Effector memory CD8-positive, alpha-beta T cell (primary cell): ENCODE measurements at places on chromosomes 7 and 10.

DNA sequence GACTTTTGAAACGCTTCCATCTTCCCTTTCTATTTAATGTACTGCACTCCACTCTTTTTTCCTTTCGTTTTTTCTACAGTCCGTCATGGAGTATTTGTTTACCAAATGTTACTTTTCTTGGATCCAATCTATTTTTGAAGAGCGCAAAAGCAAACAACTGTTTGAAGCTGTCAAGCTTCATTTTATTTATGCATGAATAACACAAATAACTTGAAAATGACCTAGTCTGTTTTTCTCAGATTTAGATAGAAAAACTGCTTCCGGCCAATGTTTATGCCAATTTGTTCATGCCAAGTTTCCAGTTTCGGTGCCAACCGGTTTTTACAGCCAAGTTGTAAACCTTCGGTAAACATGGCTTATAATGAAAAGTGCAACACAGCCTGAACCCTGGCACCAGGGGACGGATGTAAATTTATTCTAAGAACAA lies 150.9 kb upstream of the KLF6 start:
- peak overlapping the region; percentile 78 for H3K4me3 ChIP-seq
- no peaks in the 10 kb centered on the region for H3K27me3 ChIP-seq
- DNase-seq = no peak
- peak overlapping the region; percentile 96 for H3K27ac ChIP-seq
- H3K36me3 ChIP-seq = peaks cover 6% of the 10 kb centered on the region

- H3K36me3 ChIP-seq = peaks cover 3% of the 10 kb centered on the region
- peaks cover 13% of the 10 kb centered on the region for H3K4me1 ChIP-seq
- no peak overlapping the region for H3K4me3 ChIP-seq
- no peak for DNase-seq
- H3K27ac ChIP-seq = peak overlapping the region; percentile 49
Observed at GRCh38 chr7:26328498-26329390, 37.1 kb downstream of the SNX10 start.

DNA sequence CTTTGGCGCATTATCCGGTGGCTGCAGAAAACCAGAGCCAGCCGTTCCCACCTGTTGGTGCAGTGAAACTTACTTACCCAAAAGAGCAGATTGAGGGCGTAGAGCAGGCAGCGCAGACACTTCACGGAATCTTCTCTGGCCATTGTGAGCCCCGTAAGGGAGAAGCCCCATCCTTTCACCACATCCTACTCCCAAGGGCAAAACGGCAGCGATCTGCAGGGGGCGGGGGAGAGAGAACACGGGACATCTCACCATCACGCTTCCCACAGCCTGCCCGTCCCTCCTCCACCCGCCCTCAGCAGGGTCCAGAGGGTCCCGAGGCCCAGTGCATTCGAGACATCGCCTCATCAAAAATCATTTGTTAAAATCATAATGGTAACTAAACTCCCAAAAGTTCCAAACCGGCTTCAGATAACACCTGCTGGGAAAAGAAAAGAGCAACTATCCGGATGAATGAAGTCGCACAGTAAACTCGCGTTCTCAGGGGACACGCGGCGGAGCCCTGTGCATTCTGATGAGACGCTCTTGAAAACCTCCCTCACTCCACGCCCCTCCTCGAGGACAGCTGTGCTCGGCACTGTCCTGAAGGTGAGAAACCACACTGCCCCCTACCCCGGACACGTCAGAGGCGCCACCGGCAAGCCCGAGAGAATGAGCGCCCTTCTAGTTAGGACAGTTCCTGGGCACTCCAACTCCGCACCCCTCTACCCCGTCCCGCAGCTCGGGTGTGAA lies 1.2 kb downstream of the TSPAN12 start:
- H3K27me3 ChIP-seq = peaks cover 62% of the 10 kb centered on the region
- peaks cover 3% of the 10 kb centered on the region for H3K36me3 ChIP-seq
- no peak for DNase-seq
- no peak overlapping the region for H3K27ac ChIP-seq
- H3K4me3 ChIP-seq = peak overlapping the region; percentile 79

DNA sequence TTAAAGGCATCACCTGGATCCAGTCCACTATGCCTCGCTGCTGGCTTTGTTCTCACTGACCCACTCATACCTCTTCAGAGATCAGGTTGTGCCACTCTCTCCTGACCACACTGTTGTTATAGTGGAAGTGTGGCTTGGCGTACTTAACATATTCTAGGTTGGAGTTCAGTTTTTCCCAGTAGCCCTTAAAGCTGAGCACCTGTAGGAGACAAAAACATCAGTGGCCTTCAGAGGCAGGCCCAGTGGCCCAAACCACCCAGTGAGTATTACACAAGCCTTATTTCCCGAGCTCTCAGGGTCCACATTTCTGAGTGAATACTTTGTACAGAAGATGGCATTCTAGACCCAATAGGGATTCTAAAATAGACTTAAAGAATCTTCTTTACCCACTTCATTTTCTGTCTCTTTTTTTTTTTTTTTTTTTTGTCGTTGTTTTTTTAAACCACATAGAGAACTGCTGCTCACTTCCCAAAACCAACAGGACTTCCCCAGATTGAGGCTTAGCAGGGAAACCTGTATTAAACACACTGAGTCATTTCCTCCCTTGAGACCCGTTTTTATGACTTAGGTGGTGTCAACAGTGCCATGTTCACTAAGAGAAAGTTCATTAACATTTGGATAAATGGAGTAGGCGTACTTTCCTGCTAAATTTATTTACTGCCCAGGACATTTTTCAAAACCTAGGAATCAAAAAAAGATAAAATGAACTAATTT lies 85.8 kb downstream of the GSAP start:
- no peaks in the 10 kb centered on the region for H3K27me3 ChIP-seq
- peak overlapping the region; percentile 46 for H3K4me3 ChIP-seq
- H3K4me1 ChIP-seq = peaks cover 38% of the 10 kb centered on the region
- no peak for DNase-seq
- H3K36me3 ChIP-seq = peaks cover 9% of the 10 kb centered on the region
- peak overlapping the region; percentile 93 for H3K27ac ChIP-seq

- H3K27ac ChIP-seq = peak overlapping the region; percentile 82
- H3K27me3 ChIP-seq = no peaks in the 10 kb centered on the region
- peaks cover 21% of the 10 kb centered on the region for H3K36me3 ChIP-seq
- peaks cover 20% of the 10 kb centered on the region for H3K4me1 ChIP-seq
- no peak for DNase-seq
Observed at GRCh38 chr10:102453502-102453901, 2.2 kb upstream of the C10orf95 start.

DNA sequence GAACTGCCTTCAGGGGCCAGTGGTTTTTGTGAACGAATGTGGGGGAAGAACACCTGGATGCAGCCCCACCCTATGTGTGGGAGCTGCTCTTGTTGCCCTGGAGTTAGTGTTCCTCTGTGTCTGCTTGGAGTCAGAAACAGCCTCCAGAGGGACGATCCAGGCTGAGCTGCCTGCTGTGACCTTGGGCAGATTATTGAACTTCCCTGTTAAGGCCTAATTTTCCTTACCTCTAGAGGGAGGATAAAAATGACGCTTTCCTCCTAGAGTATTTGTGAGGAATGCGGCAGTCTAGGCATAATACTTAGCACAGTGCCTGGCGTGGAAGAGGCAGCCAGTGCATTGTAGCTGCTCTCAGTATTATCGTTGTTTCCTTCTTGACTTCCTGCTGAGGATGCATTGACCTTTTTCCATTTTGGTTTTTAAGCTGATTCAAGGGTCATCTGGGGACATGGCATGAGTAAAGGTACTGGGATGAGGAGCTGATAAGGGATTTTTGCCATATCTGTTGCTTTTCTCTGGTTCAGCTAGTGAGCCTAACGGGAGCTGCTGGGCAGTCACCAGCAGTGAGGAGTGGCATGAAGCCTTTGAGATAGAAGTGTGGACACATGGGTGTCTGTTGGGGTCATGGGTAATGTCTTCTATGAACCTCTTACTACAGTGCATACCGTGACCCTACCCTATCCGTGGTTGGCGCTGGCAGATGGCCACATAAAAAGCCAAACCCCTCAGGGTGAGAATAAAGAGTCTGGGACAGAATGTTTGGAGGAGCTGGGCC lies 6.4 kb downstream of the ZFYVE27 start:
- H3K4me3 ChIP-seq = no peak overlapping the region
- no peaks in the 10 kb centered on the region for H3K27me3 ChIP-seq
- peaks cover 45% of the 10 kb centered on the region for H3K4me1 ChIP-seq
- peak overlapping the region; percentile 78 for H3K27ac ChIP-seq

DNA sequence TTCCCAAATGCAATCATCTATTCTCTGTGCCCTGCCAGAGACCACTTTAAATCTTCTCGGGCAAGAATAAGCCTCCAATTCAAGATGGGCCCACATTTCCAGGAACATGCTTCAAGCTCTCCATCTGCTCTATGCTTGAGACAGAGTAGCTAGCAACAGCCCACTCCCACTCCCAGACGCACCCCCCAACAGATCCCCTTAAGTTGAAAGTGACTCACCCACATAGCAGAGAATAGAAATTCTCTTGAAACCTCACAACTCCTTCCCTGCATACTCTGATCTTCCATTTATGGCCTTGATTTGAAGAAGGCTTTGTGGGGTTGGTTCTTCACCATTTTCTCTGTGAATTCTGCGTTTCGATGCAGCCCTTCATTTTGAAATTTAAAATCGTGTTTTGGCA lies 604.0 kb downstream of the INHBA start:
- H3K4me1 ChIP-seq = no peaks in the 10 kb centered on the region
- H3K4me3 ChIP-seq = no peak overlapping the region
- H3K27ac ChIP-seq = no peak overlapping the region
- no peaks in the 10 kb centered on the region for H3K36me3 ChIP-seq
- no peaks in the 10 kb centered on the region for H3K27me3 ChIP-seq
- no peak for DNase-seq

- H3K4me1 ChIP-seq = peaks cover 19% of the 10 kb centered on the region
- no peak overlapping the region for H3K27ac ChIP-seq
- no peak overlapping the region for H3K4me3 ChIP-seq
- H3K36me3 ChIP-seq = peaks cover 6% of the 10 kb centered on the region
- H3K27me3 ChIP-seq = no peaks in the 10 kb centered on the region
Observed at GRCh38 chr7:131497454-131497853, 59.0 kb downstream of the PODXL start.

- no peaks in the 10 kb centered on the region for H3K4me1 ChIP-seq
- no peak overlapping the region for H3K27ac ChIP-seq
- no peaks in the 10 kb centered on the region for H3K36me3 ChIP-seq
- no peak for DNase-seq
Observed at GRCh38 chr7:79785556-79785955, 332.1 kb upstream of the MAGI2 start.

GRCh38 chr10:14074062-14074884 lies 256.5 kb downstream of the FRMD4A start:
- H3K27me3 ChIP-seq = peaks cover 67% of the 10 kb centered on the region
- DNase-seq = no peak
- H3K4me1 ChIP-seq = no peaks in the 10 kb centered on the region
- no peak overlapping the region for H3K4me3 ChIP-seq
- no peak overlapping the region for H3K27ac ChIP-seq

- H3K36me3 ChIP-seq = no peaks in the 10 kb centered on the region
- H3K4me1 ChIP-seq = no peaks in the 10 kb centered on the region
- no peak overlapping the region for H3K27ac ChIP-seq
- DNase-seq = no peak
- H3K4me3 ChIP-seq = no peak overlapping the region
- H3K27me3 ChIP-seq = peaks cover 22% of the 10 kb centered on the region
Observed at GRCh38 chr7:134470864-134471263, 12.0 kb upstream of the AKR1B1 start.

DNA sequence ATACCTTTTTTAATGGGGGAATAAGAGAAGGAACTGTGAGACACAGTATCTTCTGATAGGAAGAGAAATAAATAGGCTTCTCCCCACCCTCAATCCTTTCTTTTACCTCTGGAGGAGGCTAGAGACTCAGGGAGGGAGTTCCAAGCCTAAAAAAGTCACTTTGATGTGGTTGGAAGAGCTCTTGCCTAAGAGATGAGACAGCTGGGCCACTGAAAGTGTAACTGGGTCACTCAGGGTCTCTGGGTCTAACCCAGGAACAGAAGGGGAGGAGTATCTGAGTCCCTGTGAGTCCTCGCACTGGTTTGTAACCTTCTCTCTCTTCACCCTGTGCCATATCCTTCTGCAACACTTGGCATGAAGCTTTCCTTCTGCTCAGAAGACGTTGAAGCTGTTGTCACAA lies 222.9 kb upstream of the AGK start:
- peaks cover 9% of the 10 kb centered on the region for H3K27me3 ChIP-seq
- H3K4me3 ChIP-seq = no peak overlapping the region
- no peaks in the 10 kb centered on the region for H3K4me1 ChIP-seq
- H3K27ac ChIP-seq = no peak overlapping the region

DNA sequence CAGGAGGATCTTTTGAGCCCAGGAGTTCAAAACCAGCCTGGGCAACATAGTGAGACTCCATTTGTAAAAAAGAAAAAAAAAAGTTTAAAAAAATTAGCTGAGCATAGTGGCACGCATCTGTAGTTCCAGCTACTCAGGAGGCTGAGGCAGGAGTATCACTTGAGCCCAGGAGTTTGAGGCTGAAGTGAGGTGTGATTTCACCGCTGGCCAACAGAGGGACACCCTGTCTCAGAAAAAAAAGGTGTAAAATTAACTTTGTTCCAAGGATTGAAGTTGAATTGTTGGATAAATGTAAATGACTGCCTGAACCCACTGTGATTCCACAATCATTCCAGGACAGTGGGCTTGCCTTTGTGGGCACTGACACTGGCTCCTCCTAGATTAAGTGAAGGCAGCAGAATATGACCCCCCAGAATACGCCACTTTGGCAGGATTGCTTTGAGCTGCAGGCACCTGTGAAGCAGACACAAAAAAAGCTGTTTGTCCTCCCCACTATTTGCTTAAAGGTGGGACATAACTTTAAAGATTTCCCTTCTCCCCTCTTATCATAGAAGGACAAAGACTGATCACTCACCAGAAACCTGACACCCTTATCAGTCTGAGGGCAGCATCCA lies 57.2 kb upstream of the FOXI2 start:
- peaks cover 4% of the 10 kb centered on the region for H3K27me3 ChIP-seq
- DNase-seq = no peak
- no peaks in the 10 kb centered on the region for H3K4me1 ChIP-seq
- no peak overlapping the region for H3K4me3 ChIP-seq
- no peaks in the 10 kb centered on the region for H3K36me3 ChIP-seq

DNA sequence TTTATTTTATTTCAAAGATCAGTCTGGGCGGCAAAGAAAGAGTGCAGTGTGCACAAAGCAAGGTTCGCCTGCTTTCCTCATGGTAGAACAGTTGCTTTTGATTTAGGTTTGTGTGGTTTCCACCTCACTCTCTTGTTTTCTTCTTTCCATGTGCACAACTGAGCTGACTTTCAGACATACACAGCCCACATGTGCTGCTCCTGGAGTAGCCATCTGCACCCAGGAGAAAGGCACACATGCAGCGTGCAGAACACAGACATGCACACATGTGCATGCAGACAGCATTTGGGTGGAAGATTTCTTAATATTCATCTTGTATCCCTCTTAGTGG lies 302.1 kb downstream of the FZD1 start:
- no peak for DNase-seq
- no peaks in the 10 kb centered on the region for H3K4me1 ChIP-seq
- H3K36me3 ChIP-seq = no peaks in the 10 kb centered on the region

DNA sequence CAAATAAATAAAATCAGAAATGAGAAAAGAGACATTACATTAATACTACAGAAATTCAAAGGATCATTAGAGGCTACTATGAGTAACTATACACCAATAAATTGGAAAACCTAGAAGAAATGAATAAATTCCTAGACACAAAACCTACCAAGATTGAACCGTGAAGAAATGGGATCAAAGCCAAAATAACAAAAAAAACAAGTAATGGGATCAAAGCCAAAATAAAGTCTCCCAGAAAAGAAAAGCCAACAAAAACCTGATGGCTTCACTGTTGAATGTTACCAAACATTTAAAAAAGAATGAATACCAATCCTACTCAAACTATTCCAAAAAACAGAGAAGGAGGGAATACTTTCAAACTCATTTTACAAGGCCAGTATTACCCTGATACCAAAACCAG lies 20.0 kb downstream of the GSDME start:
- H3K4me3 ChIP-seq = no peak overlapping the region
- H3K27ac ChIP-seq = no peak overlapping the region
- no peak for DNase-seq
- H3K27me3 ChIP-seq = peaks cover 73% of the 10 kb centered on the region
- H3K4me1 ChIP-seq = no peaks in the 10 kb centered on the region
- H3K36me3 ChIP-seq = no peaks in the 10 kb centered on the region
